ENCODE measurements at places on chromosomes 4 and X.

DNA sequence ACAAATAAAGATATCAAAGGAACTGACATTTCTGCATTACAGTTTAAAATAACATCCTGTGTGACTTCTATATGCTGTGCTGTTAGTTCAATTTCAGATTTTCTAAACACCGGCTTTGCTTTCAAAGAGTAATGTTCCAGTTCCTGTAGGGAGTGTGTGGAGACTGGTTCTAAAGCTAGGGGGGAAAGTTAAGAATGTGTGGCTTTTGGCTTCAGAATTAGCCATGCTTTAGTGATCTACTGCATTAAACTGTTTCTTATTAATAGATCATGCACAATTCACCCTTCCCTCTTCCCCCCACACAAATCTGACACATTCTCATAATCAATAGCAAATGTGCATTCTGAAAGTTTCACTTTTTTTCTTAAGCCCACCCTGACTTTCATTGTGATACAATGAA is 32.0 kb upstream of the DKK2 start:
- DNase-seq: no peak

DNA sequence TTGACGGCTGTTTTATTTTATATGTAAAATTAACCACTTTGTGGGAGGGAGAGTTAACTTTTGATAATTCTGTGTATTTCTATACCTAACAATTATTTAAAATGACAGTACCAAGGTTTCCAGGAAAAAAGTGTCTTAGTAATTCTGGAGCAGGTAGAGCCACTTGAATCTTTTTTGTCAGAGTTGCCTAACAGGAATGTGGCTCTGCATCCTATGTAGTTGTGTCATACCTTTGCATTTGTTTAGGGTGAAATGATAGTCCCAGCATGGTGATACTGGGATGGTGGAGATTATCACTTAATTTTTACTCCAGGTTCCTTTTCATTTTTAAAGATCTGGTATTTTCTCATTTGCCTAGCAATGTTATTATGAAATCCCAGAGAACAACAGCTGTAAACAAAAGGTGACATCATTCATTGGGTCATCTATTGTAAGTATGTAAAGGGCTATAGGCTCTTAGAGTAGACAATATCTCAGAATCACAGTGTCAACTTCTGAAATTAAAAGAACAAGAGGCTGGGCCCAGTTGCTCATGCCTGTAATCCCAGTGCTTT is 9.6 kb downstream of the SGMS2 start:
- DNase-seq: no peak

- no peak for DNase-seq
These were observed 15.6 kb downstream of the ALPK1 start for GRCh38 chr4:112312610-112313239.

DNA sequence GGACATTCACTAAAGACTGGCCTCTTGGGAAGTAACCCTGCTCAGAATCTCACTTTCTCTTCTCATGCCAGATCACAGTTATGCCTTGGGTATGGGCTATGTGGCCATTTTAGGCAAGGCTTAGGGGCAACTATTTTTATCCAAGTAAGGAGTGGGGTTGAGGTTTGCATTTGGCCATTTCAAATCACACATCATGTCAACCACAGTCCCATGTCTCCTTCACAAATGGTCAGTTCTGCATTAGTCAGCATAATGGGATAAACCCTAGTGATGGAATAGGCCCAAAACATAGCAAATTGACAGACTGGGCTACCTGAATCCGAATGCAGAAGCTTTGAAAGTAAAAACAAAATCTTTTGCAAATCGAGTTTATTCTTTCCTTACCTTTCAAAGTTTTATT is 827 bp upstream of the RTL3 start:
- no peak for DNase-seq

- DNase-seq: no peak
These were observed 620.0 kb downstream of the ANKRD50 start for GRCh38 chr4:124092541-124092984.

GRCh38 chr4:102815981-102816380 is 11.4 kb downstream of the UBE2D3 start:
- DNase-seq: no peak

DNA sequence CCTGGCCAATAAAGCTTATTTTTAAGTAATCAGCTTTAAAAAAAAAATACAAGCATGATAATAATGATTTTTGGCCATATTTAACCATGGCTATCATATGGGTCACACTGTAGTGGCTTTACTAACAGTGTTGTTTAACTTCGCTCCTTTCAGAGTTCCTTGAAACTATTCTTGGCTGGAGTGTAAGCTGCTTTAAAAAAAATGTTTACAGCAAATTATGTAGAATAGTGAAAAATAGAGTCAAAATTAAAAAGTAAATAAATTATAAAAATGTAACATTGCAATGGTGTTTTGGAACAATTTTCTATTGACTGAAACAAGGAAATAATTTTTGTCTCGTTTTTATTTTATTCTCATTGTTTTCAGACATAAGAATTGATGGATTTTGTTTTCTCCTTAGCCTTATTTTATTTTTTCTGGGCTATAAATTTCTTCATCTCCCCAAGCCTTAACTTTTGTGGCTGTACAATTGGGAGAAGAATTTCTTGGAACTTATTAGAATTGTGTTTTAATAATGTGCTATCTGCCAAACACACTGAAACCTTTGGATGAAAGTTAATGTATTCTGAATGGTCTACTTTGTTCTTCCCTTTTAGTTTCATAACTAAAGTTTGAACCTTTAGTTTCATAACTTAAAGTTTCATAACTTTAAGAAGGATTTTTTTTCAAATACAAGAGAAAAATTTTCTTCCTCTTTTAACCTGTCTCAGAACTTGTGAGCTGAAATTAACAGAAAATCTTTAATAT is 182.0 kb downstream of the ARHGAP24 start:
- DNase-seq: no peak

DNA sequence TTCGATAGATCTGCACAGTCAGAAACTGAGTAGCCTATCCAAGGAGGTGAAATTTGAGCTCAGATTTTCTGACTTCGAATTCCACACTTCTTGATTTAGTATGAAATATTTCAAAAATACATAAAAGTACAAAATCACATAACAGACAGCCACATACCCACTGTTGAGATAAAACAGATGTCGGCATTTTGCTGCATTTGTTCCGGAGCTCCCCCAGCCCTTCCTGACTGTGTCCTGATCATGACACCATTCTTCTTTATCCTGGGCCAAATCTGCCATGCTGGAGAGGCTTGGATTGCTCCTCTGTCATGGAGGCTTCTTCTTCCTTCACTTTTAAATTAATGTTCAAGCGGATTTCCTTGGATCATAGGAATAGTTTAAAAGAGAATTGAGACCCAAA is 124.2 kb upstream of the RBPJ start:
- DNase-seq: no peak

All from activated CD4-positive, alpha-beta T cell treated with anti-CD3 and anti-CD28 coated beads, Interleukin-2, amount 50 U/mL, for 48 hours (primary cell).